Suprapubic skin (tissue), 4 donors: ENCODE measurements at places on chromosomes 16 and 17. TPM values are rescaled to one million over a fixed set of nuclear protein-coding genes. Genes with fewer than 3 reads are reported as not detected.
A peak's percentile ranks its signal among the peaks of the same experiment; 100 is the strongest.

- H3K4me1 ChIP-seq = peaks cover 59% of the 10 kb centered on the region
- peak overlapping the region; percentile 46 for H3K4me3 ChIP-seq
- H3K36me3 ChIP-seq = no peaks in the 10 kb centered on the region
- peak overlapping the region; percentile 94 for H3K27ac ChIP-seq
Measured at GRCh38 chr17:40113907-40114245, 7.9 kb upstream of the MSL1 start.

EMC6 gene
- 3.3 TPM for total RNA-seq

CDH3 gene
- 80.1 TPM for total RNA-seq

CFAP97D1 gene
- total RNA-seq = 0.10 TPM

GRCh38 chr17:79991924-79992648 is 43.6 kb downstream of the TBC1D16 start:
- H3K27me3 ChIP-seq = no peaks in the 10 kb centered on the region
- H3K4me3 ChIP-seq = peak overlapping the region; percentile 35
- H3K27ac ChIP-seq = no peak overlapping the region
- peaks cover 49% of the 10 kb centered on the region for H3K4me1 ChIP-seq
- no peak for DNase-seq
- H3K36me3 ChIP-seq = no peaks in the 10 kb centered on the region

- H3K27ac ChIP-seq = peak overlapping the region; percentile 89
- H3K4me3 ChIP-seq = peak overlapping the region; percentile 61
Measured at GRCh38 chr16:77273-77806, 685 bp upstream of the MPG start.

IQCK gene
- 19.6 TPM for total RNA-seq

DNA sequence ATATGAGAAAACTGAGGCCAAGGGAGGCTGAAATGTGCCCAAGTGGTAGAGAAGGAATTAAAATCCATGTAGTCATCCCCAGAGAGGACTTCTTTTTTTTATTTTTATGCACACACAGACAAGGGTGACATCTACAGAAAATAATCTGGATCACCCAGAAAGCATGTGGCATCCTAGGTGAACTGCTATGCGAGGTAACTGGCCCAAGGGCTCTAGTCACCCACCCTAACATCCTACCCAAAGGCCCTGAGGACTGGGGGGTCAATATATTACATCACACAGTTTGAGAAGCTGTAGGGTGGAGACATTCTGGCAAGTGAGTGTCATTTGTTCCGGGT is 23.3 kb downstream of the TEX14 start:
- no peaks in the 10 kb centered on the region for H3K36me3 ChIP-seq
- H3K27ac ChIP-seq = no peak overlapping the region
- H3K27me3 ChIP-seq = no peaks in the 10 kb centered on the region
- no peak for DNase-seq
- H3K4me3 ChIP-seq = no peak overlapping the region
- no peaks in the 10 kb centered on the region for H3K4me1 ChIP-seq

KRT20 gene
- total RNA-seq = not detected

GRCh38 chr16:66383551-66383950 is 17.1 kb downstream of the CDH5 start:
- no peaks in the 10 kb centered on the region for H3K36me3 ChIP-seq
- H3K27me3 ChIP-seq = no peaks in the 10 kb centered on the region
- peak overlapping the region; percentile 52 for H3K27ac ChIP-seq

DNA sequence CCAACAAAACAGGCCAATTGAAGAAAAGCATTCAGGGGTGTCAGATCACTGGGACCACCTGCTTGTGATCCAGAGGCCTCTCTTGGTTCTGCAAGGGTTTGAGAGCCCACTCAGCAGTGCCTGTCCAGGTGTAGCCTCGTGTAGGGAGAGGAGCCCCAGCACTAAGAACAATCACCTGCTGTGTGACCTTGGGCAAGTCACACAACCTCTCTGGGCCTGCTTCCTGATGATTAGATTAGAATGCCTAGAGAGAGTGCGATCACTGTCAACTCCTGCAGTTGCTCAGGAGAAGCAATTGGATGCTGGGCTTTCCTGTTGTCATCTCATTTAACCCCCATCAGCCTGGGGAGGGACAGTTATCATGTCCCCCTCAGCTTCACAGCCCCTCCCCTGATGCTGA is 10.2 kb downstream of the DLX3 start:
- no peak overlapping the region for H3K4me3 ChIP-seq
- no peak overlapping the region for H3K27ac ChIP-seq
- H3K27me3 ChIP-seq = peaks cover 47% of the 10 kb centered on the region
- no peak for DNase-seq

DNA sequence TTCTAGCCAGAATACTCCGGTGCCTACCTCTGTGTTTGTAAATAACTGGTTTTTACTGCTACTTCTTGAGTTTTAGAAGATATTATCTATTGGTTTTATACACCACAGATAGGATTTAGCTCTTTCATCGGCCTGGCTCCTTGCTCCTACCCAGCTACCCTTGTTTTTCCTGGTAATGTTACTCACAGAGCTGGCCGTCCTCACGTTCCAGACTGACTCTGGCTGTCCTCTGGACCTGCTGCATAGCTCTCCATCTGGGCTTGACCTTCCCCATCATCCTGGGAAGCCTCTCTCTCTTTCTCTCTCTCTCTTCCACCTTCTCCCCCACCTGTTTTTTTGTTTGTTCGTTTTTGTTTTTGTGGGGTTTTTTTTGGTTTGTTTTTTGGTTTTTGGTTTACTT is 51.5 kb downstream of the MPRIP start:
- DNase-seq = no peak
- no peaks in the 10 kb centered on the region for H3K27me3 ChIP-seq
- peaks cover 74% of the 10 kb centered on the region for H3K4me1 ChIP-seq
- no peak overlapping the region for H3K27ac ChIP-seq
- no peaks in the 10 kb centered on the region for H3K36me3 ChIP-seq
- H3K4me3 ChIP-seq = no peak overlapping the region

SPEM1 gene
- not detected for total RNA-seq

DNA sequence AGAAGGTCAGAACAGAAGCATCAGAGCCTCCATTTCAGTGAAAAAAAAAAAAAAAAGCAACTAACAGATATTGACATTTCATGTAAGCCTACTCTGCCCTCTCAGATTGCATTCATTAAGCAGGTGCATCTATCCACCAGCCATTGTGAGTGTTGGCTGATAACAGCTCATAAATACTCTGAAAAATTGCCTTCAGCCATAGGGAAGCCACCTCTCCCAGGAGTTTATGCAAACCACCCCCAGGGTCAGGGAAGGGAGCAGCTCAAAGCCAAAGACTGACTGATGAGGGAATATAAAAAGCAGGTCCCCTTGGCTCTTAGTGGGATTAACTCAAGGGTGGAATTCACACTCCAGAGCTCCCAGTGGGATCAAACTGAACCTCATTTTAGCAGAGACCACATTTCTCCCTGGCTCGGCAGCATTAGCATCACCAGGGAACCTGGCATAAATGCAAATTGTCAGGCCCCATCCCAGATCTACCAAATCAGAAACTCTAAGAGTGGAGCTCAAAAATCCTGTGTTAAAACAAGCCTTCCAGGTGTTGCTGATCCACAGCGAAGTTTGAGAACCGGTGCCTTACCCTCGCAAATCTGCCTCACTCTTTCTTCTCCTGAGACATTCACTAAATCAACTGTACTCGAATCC is 14.2 kb downstream of the APOH start:
- no peaks in the 10 kb centered on the region for H3K4me1 ChIP-seq
- no peak for DNase-seq
- H3K36me3 ChIP-seq = no peaks in the 10 kb centered on the region
- H3K4me3 ChIP-seq = no peak overlapping the region

CES5A gene
- total RNA-seq = 0.30 TPM

MPHOSPH6 gene
- 35.4 TPM for total RNA-seq

TSR3 gene
- 69.1 TPM for total RNA-seq

NACA2 gene
- not detected for total RNA-seq

- H3K4me1 ChIP-seq = peaks cover 93% of the 10 kb centered on the region
- DNase-seq = no peak
- H3K27ac ChIP-seq = peak overlapping the region; percentile 86
Measured at GRCh38 chr17:50149417-50150353, 792 bp downstream of the PPP1R9B start.
